ENCODE measurements at places on chromosomes 3 and 15.

DNA sequence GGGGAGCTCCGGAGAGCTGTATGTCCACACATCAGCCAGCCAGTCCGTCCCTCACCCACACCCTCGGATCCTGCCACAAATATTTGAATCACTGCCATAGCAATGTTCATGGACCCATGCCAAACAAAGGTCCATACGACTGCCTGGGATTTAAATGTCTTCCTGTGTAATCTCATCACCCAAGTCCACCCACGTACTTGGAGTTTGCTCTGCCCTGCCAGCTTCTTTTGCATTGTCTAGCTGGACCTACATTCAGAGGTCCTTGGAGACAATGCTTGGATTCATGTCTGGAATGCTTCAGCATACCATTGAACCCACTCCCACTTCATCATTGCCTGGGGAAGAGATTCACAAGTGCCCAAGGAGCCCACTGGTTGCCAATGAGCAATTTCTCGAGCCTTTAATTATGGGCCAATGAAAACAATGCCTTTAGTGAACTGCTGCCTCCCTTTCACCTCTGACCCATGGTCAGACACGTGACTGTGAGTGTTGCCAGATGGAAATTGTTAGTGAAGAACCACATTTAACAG lies 90.4 kb upstream of the PHLDB2 start:
- DNase-seq = no peak

DNA sequence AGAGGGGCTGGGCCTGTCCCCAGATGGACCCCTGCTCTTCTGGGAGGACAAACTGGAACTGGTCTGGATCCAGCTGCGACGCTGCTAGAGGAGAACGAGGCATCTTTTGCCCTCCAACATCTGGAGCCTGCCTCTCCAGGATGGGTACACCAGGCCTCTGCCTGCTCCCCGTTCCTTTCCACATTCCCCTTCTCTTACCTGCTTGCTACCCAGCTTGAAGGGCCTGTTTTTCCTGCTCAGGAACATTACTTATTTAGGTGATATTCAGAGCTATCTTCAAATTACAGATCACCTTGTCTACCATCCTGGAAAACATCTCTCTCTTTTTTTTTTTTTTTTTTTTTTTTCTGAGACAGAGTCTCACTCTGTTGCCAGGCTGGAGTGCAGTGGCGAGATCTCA lies 64.0 kb downstream of the CHRD start:
- no peak for DNase-seq

DNA sequence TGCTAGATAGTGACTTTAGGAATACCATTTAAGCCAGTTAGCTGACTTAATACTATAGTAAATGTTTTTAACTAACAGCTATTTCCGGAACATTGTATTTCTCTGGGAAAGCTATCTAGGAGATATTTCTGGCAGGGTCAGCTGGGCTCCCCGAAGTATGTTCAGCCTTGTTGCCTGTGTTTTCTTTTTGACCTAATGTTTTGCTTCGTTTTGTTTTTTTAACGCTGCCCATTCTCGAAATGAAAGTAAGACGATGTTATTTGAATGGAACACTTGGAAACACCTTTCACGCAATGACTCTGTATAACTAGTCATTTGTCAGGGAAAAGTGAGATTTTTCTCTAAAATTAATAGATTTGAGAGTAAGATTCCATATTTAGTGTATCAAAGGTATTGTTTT lies 702.9 kb upstream of the NAALADL2 start:
- DNase-seq = no peak

- no peak for DNase-seq
Measured at GRCh38 chr3:34008191-34008590, 209.8 kb downstream of the PDCD6IP start.

DNA sequence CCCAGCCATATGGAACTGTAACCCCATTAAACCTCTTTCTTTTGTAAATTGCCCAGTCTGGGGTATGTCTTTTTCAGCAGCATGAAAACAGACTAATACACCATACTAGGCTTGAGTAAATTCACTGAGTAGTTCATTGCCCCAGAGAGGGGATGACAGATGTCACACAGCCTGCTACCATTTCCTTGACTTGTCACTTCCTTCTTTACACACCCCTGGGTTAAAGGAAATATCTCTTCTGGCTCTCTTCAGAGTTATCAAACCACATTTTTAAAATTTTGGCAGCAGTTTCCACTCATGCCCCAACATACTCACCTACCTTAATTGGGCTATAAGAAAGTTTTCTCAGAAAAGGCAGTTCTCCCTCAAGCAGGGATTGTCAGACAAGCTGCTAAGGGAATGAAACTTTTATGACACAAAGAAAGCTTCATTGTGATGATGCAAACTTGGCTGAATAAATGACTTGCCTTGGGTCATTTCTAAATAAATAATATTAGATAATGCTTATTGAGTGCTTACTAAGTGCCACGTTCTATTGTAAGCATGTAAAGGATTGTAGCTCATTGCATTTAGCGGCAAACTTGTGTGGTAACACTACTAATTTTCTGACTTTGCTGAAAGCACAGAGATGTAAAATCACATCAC lies 68.0 kb upstream of the RBMS3 start:
- DNase-seq = no peak
